Left ventricle myocardium superior (tissue), 1 donor: ENCODE measurements at places on chromosomes 12 and 14. TPM values are rescaled to one million over a fixed set of nuclear protein-coding genes. Genes with fewer than 3 reads are reported as not detected.

Gene PIWIL1
- not detected for total RNA-seq

Gene HCAR3
- 0.12 TPM for total RNA-seq

Gene NRXN3
- 1.0 TPM for total RNA-seq

Gene SRRM4
- 0.42 TPM for total RNA-seq

Gene NYNRIN
- 7.3 TPM for total RNA-seq

Gene CCDC197
- total RNA-seq, result 0.74 TPM

Gene FITM1
- total RNA-seq, result 140 TPM

Gene GPX2
- not detected for total RNA-seq

Gene RTL1
- total RNA-seq, result not detected

Gene KRT75
- total RNA-seq, result not detected

Gene BAG5
- 16.4 TPM for total RNA-seq

Gene TDRD9
- total RNA-seq, result 2.2 TPM

Gene ADAM21
- 0.32 TPM for total RNA-seq

Gene SMCO3
- 0.20 TPM for total RNA-seq

Gene CABP1
- 8.0 TPM for total RNA-seq

Gene CLEC1B
- total RNA-seq, result not detected

Gene TRIM9
- 0.42 TPM for total RNA-seq

Gene POLR3B
- total RNA-seq, result 7.5 TPM

Gene CRACR2A
- total RNA-seq, result 2.5 TPM

Gene CMKLR1
- total RNA-seq, result 6.4 TPM

Gene RNASE4
- 8.1 TPM for total RNA-seq

Gene CD163
- total RNA-seq, result 64.5 TPM

Gene SP7
- total RNA-seq, result not detected

Gene TFCP2
- total RNA-seq, result 24.2 TPM

Gene SSTR1
- total RNA-seq, result 0.37 TPM

Gene IFNG-AS1
- total RNA-seq, result not detected

Gene DEPDC4
- total RNA-seq, result 0.40 TPM

Gene GALNT8
- 1.7 TPM for total RNA-seq

Gene KRT83
- not detected for total RNA-seq

Gene PPP2R3C
- total RNA-seq, result 24.7 TPM

Gene TSPAN19
- not detected for total RNA-seq

Gene KRT6C
- total RNA-seq, result not detected

Gene ZDHHC22
- not detected for total RNA-seq

Gene DNM1L
- 53.7 TPM for total RNA-seq

Gene POTEM
- total RNA-seq, result not detected

Gene PRMT5
- 56.6 TPM for total RNA-seq

Gene LRCOL1
- not detected for total RNA-seq

Gene NAV3
- total RNA-seq, result 3.3 TPM

Gene CEP290
- total RNA-seq, result 8.5 TPM

Gene LMNTD1
- total RNA-seq, result not detected

Gene ARL1
- 104 TPM for total RNA-seq

Gene PPP1R13B
- total RNA-seq, result 107 TPM

Gene TMBIM4
- 65.9 TPM for total RNA-seq

Gene CNTN1
- total RNA-seq, result 0.57 TPM
